ENCODE measurements at places on chromosomes 1 and 21. TPM values are rescaled to one million over a fixed set of nuclear protein-coding genes. Genes with fewer than 3 reads are reported as not detected.

The INKA2 gene
- total RNA-seq, result 1.4 TPM

The SPRR2E gene
- total RNA-seq, result not detected

The OSCP1 gene
- not detected for total RNA-seq

GRCh38 chr1:213973129-213973528 is 14.6 kb upstream of the PROX1 start:
- no peak for DNase-seq

Data from K562 (cell line).